ENCODE measurements at places on chromosomes 2 and 18.
A peak's percentile ranks its signal among the peaks of the same experiment; 100 is the strongest.

DNA sequence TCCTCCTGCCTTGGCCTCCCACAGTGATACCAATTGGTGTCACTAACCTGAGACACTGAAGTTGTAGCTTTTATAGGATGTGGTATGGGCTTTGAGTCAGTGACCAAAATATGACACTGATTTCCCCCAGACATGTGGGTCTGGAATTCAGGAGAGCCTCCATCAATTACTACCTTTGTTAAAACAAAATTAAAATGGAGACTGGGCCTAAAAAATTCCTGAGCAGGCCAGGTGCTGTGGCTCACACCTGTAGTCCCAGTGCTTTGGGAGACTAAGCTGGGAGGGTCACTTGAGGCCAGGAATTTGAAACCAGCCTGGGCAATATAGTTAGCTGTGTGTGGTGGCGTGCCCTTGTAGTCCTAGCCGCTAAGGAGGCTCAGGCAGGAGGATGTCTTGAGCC is 36.9 kb upstream of the LIPG start:
- DNase-seq: no peak

DNA sequence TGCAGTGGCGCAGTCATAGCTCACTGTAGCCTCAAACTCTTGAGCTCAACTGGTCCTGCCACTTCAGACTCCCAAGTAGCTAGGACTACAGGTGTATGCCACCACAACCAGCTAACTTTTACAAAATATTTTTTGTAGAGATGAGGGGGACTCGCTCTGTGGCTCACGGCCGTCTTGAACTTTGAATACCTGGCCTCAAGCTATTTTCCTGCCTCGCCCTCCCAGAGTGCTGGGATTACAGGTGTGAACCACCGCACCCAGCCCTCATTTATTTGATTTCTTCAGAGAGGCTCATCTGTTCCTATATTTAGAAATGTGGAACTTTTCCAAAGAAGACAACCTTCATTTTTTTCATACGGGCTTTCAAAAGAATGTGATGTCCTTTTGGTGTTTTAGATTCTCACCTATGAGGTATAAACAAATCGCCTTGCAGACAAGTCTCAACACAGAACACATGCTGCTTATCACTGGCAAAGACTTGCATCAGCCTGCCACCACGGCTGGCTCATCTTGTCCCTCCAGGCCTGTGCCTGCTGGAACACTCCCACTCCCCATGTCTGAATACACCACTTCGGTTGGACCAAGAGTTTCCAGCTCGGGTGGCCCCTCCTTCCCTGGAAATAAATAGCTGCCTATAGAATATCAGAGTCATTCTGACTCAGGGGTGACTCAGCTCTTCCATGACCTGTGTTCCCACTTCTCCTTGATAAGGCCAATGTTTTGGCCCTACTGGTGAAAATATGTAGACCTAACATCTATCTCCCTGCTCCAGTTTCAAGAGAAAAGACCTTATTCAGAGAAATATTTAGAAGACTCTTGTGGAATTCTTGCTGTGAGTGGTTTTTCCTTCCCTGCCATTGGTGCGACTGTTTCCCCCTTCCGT is 202.6 kb downstream of the TGIF1 start:
- peak; percentile 98 for DNase-seq

DNA sequence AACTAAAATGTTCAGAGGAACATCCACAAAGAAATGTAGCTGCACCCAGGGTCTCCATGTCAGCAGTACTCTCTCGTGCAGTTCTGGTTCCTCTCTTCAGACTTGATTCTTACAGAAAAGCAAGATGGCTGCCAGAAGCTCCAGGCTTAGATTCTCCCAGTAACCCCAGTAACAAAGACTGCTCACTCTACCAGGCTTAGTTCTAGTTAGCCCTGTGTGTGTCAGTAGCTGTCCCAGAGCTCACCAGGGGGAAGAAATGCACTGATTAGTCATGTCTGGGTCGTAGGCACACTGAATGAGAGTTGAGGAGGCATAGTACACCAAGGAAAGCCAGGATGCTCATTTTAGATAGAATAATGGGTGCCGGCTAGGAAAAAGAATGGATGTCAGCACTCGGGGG is 395.0 kb upstream of the NRP2 start:
- DNase-seq: no peak

DNA sequence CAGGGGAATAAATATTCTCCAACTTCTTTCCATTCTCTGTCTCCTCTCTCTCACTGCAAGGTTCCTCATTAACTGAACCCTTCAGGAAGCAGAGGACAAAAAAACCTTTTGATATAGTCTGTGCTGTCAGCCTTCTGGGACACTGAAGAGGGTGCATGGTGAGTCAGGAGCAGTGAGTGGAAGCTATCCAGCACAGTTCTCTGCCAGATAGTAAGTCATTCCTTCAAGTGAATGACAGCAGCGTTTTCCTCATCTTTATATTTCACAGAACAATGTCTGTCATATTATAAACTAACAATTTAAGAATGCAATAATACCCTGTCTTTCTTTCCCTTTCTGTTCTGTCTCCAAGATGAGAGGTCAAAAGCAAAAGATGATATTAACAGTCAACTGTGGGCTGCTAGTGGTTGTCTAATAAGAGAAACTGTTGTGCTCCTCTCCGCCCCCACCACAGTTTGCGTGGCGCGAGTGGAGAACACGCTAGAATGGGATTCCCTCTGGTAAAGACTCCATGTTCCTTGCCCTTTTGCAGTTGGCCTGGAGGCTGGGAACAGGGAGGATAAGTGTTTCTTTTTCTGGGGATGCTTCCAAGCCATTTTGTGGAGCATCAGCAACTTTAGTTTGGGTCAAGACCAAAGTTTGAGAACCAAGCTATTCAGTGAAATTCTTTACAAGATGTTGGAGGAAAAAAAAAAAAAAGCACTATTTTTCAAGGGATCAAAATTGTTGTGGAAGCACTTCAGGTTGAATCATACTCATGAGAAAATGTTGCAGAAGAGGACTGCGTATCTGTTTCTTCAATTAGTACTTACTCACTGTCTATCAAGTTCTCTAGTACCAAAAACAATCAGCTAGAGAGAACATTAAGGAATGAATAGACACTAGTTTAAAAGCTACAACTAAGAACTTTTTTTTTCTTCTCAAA is 430.2 kb downstream of the SETBP1 start:
- DNase-seq: peak; percentile 3

DNA sequence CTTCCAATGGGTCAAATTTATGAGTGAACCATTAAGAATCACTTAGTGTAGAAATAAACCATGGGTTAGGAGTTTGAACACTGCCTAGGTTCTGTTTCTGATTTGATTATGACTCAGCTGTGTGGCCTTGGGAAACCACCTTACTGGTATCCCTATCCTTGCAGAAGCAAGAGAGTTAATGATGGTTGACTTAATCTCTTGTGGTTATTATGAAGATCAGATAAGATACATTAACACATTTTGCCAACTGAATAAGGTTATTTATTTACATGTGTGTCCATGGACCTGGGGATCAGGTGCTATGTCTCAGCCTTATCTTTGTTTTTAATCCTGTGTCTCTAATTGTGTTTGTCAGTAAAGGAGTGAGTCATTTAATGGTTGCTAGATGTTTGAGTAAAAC is 5.4 kb upstream of the KCNJ13 start:
- DNase-seq: peak; percentile 67

GRCh38 chr2:98560256-98560771 is 48.0 kb downstream of the COA5 start:
- peak; percentile 93 for DNase-seq

DNA sequence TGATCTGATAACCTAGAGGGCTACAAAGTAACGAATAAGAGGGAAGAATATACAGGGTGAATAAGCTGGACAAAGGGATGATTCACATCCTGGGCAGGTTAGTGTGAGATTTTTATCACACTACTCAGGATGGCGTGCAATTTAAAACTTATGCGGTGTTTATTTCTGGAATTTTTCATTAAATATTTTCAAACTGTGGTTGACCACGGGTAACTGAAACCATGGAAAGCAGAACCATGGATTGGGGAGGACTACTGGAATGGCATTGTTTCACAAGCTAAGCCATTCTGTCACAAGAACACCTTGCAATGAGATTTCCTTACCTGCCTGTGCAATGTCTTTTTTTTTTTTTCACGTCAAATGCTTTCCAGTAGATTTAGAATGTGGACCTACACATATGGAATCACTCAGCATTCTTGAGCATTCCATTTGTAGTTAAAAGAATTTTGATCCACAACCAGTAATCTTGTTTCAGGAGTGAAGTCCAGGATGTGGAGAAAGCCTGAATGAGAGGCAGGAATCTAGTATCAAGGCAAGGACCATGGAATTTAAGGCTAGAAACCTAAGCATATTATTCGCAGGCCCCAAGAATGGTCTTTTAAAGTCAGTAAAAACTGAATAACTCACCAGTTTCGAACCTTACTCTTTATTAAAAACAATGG is 8.0 kb upstream of the CDK15 start:
- DNase-seq: peak; percentile 95

GRCh38 chr18:48533340-48534070 is 5.3 kb upstream of the CTIF start:
- DNase-seq: no peak

DNA sequence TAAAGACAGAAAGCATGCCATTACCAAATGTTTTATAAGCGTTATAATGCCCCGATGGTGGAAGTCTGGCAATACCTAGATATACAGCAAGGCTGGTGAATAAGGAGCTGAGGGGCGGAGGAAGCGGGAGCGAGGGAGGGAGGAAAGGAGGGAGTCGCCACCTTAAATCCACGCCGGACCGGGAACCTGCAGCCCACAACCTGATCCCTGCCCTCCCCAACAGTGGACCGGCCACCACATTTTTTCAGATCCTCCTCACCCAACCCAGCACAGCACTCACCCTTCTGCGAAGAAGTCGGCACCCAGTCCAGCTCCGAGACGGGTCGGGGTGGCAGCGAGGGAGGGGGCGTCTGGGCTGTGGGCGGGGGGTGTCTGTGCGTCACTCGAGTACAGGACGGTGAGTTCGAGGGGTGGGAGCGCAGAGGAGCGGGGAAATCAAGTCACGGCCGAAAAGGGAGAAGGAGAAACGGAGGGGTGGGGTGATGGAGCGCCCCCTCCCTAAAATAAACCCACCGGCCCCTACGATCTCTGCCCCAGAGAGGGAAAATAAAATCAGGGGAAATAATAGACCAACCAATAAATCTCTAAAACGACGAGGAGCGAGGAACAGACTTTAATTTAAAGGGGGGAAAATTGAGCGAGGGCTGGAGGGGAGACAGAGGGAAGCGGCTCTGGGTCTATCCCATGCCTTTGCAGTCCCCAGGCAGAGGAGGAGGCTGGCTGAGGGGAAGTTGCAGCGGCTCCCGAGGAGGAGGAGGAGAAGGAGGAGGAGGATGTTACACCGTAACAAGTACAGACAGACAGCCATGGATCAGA is 96.5 kb upstream of the SERTAD2 start:
- DNase-seq: peak; percentile 60

DNA sequence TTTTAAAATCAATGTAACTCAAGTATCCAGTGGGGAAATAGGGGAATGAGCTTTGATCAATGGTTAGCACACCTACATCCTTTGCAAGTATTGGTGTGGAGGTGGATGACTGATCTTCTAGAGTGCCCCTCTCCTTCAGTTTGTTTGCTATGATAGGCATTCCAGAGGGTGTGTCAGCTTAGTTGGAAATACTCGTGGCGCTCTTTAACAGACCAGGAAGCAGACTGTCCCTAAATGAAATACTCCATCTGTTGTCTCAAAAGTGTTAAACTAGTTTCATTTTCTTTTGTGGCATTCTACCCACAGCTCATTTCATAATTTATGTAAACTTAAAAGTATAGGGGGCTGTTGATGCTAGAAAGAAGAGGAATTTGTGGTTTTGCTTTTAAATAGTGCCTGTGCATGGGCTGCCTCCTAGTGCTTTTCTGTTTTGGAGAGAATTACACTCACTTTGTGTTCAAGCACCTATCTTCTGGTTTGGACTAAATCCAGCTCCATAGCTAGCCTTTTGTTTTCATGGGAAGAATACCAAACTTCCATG is 66.2 kb downstream of the STAT1 start:
- DNase-seq: peak; percentile 83

- DNase-seq: peak; percentile 12
Observed at GRCh38 chr2:109376115-109376514, 237.7 kb downstream of the SEPTIN10 start.

DNA sequence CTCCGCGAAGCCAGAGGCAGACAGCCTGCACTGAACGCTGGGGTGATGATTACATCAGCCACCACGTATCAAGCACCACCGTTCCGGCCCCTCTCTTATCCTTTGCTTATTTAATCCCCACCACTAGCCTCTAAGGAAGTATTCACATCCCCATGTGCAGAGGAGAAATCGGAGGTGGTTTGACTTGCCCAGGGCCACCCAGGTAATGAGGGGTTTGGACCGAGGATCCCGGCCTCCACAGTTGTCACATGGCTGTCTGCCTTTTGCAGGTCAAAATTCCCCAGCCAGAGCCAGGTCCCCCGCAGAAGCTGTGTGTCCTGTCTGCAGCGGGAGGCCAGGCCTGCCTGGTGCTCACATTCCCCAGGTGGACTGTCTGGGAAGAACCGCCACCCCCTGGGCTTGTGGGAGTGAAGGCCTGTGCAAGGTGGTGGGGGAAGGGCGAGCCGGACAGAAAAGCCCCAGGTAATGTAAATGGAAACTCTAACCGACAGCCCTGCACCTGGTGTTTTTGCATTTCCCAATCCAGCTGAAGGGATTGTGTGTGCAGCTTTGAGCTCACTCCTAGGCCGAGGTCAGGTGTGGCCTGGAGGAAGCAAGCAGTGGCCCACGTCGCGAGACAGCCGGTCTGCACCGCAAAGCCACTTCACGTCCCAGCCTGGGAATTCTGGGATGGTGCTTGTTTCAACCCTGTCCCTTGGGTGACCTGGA is 108.5 kb upstream of the ID2 start:
- no peak for DNase-seq

DNA sequence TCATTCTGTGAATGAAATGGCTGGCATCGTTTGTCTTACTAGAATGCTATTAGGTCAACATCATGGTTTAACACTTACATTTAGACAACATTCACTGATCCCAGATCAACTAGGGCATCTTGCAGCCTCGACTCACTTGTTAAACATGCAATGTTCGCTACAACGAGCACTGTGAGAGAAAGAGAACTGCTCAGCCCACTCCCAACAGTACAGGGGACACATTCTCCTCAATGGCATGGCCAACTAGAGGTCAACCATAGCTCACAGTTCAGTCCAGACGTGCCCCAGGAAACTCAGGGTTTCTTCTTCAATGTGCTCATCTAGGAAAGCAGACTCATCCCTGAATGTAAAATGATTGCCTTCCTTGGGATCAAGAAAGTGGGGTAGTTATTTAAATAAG is 5.9 kb downstream of the WIPF1 start:
- DNase-seq: peak; percentile 22

DNA sequence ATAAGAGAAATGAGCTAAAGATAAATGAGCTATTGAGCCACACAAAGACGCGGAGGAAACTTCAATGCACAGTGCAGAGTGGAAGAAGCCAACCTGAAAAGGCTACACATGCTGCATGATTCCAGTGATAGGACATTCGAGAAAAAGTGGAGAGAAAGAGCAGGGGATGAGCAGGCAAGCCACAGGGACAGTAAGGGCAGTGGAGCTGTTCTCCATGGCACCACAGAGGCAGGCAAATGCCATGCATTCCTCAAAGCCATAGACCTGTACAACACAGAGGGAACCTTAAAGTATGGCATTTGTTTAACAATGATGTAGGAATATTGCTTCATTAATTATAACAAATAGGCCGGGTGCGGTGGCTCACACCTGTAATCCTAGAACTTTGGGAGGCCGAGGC is 36.5 kb upstream of the ZNF236 start:
- no peak for DNase-seq

- peak; percentile 42 for DNase-seq
Observed at GRCh38 chr2:191114403-191114886, 36.3 kb downstream of the STAT4 start.
